ENCODE measurements at places on chromosomes 4 and X. TPM values are rescaled to one million over a fixed set of nuclear protein-coding genes. Genes with fewer than 3 reads are reported as not detected.

DNA sequence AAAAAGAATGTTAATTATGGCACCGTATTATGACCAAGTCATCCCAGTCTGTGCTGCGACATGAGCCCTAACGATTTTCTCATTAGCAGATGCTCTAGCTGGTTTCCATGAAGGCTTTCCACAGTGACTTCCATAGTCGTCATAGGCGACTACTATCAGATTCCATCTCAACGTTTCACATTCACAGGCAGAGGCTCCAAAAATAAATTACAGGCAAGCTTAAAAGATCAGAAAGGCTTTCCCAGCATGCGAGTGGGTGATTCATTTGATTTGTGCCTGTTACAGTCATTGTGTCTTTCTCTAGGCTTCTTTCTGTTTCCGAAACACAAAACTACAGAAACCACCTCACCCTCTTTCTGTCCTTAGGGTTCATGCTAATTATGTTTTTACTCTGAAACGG is 43.2 kb downstream of the PALLD start:
- DNase-seq = no peak

DNA sequence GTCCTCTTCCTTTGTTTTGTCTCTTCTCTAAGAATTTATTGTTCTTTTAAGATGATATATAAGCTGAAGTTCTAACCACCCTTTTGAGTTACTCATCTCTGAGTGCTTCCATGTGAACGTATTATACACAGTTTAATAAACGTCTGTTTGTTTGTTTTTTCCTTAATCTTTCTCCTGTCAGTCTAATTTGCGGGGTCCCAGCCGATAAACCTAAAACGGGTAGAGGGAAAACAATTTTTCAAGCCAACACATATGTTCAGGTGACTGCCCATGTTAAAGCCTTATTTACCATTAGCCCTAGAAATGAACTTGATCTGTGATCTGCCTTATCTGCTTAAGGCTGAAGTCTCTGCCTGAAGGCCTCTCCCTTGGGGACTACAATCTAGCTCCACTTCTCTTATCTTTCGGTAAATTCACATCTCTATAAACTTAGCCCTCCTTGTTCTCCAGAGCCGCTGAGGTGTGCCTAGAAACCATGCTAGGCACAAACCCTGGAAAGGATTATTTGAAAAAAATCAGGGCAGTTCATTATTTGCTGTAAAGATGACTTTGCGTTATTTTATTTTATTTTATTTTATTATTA is 158.8 kb downstream of the CAMK2D start:
- DNase-seq = no peak

- no peak for DNase-seq
Measured at GRCh38 chr4:31416498-31416897, 696.3 kb downstream of the PCDH7 start.

- DNase-seq = no peak
Measured at GRCh38 chr4:570754-571153, 5.3 kb downstream of the TMEM271 start.

The ADH6 gene
- total RNA-seq = not detected
